ENCODE measurements at places on chromosomes 2 and 18.

GRCh38 chr2:72235497-72236415 lies 88.1 kb upstream of the CYP26B1 start:
- DNase-seq: no peak

DNA sequence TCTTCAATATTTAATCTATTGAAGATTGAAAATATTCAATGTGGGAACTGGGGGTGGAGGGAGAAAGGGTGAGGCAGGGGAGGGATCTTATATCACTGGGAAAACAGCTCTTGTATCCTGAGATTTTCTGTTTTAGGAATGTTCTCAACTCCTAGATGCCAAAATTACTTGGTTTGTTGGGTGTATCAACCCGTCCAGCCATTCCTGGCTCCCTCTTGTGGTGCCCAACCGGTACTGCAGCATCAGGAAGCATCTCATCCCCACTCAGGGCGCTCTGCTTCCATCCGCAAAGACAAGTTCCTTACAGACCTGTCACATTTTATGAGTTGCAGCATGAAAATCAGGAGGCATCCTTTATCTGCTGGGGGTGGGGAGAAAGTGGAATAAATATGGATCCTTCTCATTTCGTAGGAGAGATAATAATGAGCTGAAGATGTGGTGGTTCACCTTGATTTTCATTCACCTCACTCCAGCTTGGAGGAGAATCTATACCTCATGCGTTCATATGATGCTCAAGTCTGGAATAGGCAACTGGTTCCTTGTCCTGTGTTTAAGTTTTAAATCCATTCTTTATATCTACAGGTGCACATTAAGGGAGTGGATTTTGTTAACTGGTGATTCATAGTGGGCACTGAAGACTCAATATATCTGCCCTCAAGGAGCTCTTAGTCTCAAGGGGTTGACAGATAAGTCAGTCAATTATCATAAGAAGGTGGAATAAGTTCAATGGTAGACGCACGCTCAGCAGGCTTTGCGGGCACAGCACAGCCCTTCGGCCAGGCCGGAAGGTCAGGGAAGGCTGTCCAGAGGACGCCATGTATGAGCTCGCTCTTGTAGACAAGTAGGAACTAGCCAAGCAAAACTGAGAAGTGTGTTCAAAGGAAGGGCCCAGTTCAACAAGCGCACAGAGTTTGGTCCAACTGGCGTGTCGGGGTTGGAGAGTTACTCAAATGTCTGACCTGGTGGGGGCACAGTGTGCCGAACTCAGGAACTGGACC lies 127.3 kb downstream of the RNF144A start:
- peak; percentile 83 for DNase-seq

GRCh38 chr18:76678248-76678647 lies 144.1 kb upstream of the ZNF236 start:
- peak; percentile 74 for DNase-seq

DNA sequence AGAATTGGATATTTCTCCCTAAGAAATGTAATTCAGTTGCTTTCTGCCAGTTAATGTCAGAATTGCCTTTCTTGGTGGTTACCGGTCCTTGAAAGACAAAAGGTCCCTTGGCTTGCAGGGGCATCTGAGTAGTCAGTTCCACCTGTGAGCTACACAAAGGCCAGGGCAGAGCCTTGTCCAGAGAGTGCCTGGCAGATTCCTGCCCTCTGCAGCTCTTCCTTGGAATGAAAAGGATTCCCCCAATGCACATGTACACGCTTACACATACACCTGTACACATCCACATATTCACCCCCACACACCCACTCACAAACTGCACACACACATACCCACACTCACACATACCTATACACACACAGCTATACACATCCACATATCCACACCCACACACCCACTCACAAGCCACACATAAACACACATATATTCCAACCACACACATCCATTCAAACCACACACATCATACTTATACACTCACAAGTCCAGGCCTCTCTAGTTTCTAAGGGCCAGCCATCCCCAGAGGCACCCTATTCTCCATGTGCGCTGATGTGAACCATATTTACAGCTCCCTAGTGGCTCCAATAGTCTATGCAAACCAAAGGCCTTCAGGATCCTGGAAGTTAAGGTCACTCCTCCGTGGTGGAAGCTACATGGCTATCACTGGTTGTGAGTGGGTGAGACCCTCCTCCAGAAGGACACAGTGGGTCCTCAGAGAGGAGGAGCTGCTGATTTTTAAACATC lies 9.6 kb downstream of the CYRIA start:
- no peak for DNase-seq

DNA sequence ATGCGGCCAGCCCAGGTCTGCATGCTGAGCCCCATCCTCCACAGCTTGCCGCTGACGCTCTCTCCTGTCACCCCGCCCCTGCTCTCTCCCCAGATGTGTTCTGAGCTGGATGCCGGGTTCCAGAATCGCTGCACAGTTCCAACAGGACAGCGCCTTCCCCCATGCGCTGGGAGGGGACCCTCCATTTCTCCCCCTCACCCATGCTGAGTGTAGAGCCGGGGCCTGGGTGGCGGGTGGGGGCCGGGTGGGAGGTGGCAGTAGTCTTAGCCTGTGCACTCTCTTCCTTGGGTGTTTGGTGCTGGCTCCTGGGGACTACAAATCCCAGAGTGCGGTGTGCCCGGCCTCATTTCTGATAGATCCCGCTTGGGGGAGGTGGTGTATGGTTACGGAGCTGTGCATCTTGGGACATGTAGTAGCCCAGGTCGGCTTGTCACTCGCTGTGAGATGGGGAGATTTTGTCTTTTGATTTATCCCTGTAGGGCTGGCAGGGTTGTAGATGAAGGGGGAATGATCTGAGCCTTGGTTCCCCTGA lies 6.8 kb downstream of the DNAJB2 start:
- no peak for DNase-seq

GRCh38 chr18:33803636-33804035 lies 225.6 kb downstream of the ASXL3 start:
- no peak for DNase-seq

DNA sequence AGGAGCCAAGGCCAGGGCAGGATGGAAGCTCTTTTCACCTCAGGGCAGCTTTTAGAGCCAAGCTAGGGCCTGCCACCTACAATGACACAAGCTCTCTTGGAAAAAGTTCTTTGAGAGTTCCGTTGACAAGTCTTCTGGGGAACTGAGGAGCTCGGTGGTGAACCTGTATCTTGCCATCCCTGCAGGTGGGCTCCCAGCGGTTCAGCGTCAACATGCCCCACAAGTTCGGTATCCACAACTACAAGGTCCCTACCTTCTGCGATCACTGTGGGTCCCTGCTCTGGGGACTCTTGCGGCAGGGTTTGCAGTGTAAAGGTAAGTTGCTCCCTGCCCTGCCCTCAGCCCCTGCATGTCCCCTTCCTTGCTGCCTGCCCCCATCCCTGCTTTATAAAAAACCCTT lies 312.8 kb upstream of the EPAS1 start:
- DNase-seq: no peak

- no peak for DNase-seq
These were observed 87.9 kb upstream of the KLHL29 start for GRCh38 chr2:23297112-23297511.

DNA sequence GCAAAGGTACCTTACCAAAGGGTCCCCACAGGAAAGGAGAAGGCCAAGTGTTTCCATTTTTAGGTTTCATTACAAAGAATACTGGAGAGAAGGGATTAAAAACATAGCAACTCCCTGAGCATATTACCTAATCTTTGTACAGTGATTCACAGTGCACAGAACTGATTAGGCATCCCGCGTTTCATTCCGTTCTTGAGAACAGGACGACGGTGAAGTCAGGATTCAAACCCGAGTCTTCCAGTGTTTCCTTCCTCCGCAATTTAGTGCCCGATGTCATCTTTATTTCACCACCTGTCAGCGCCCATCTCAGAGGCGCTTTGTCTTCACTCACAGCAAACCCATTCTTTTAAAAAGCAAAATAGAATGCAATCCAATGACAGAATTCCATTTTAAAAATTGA lies 488.5 kb downstream of the EIPR1 start:
- no peak for DNase-seq

DNA sequence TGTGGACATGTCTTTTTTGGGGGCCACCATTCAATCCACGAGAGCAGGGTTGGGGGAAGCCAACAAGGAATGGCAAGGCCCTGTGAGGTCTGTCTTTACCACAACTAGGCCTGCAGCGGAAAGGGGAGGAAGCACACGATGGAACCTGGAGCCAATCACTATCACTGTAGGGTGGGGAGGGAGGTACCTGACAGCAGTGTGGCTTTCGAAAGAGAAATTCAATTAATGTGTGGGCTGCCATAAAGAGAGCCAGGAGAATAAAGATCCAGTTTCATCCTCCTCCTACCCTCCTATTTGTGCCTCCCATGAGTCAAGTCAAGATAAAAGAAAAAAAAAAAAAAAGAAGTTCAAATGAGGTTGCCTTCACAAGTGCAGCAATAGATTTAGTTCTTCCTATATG lies 18.9 kb upstream of the RBMS1 start:
- no peak for DNase-seq

GRCh38 chr2:189854187-189854586 lies 69.9 kb downstream of the PMS1 start:
- no peak for DNase-seq

- no peak for DNase-seq
These were observed 120.6 kb downstream of the EN1 start for GRCh38 chr2:118726821-118727220.

- DNase-seq: no peak
These were observed 17.0 kb downstream of the TTLL4 start for GRCh38 chr2:218727502-218728165.

Measured in sciatic nerve (tissue), 2 donors.